ENCODE measurements at places on chromosomes 1 and 21.

DNA sequence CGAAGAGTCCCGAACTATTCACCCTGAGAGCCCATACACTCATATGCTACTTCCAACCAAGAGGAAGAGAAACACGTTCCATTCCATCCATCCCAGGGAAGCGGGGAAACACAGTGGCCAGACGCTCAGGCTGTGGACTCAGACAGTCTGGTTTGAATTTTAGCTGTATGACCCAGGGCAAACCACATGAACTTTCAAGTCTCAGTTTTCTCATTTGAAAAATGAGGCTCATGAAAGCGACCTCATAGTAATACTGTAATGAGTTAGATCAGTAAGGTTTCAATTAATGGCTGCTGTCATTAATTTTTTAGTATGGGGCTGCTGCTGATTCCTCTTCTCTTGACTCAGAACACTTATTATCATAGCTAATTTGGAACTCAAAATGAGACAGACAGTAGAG is 1.5 kb downstream of the FCRL4 start:
- no peak for DNase-seq

DNA sequence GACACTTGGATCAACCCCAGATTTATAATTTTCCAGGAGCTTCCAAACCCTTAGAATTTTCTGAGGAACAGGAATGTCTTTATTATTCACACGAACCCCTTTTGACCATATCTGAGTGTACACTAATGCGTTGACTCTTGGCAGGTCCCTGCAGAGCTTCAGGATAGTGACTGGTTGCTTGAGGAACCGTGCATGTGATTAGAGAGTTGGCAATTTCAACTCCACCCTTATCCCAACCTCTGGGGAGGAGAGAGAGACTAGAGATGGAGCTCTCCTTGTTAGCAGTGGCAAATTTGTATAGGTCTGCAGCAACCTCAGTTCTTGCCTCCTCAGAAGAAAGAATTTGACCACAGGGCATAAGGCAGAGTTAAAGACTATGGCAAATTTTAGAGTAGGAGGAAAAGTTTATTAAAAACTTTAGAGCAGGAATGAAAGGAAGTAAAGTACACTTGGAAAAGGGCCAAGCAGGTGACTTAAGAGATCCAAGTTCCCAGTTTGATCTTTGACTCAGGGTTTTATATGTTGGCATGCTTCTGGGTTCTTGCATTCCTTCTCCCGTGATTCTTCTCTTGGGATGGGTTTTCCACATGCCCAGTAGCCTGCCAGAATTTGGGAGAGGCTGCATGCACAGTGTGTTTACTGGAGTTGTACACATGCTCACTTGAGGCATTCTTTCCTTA is 93.8 kb upstream of the ETV3 start:
- no peak for DNase-seq

GRCh38 chr1:238772322-238772721 is 614.0 kb upstream of the CHRM3 start:
- DNase-seq = no peak

- DNase-seq = no peak
These were observed 24.4 kb downstream of the KCNA2 start for GRCh38 chr1:110581682-110582145.

GRCh38 chr1:234229581-234230387 is 143.5 kb upstream of the COA6 start:
- no peak for DNase-seq

- DNase-seq = no peak
These were observed 96.6 kb downstream of the FOXD2 start for GRCh38 chr1:47534436-47534835.

GRCh38 chr1:38370716-38371504 is 324.3 kb upstream of the POU3F1 start:
- no peak for DNase-seq

DNA sequence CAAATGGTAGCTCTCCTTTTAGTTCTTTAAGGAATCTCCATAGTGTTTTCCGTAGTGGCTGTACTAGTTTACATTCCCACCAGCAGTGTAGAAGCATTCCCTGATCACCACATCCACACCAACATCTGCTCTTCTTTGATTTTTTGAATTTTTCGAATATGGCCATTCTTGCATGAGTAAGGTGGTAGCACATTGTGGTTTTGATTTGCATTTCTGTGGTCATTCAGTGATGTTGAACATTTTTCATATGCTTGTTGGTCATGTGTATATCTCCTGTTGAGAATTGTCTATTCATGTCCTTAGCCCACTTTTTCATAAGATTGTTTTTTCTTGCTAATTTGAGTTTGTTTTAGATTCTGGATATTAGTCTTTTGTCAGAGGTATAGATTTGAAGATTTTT is 84.6 kb upstream of the B3GALT2 start:
- no peak for DNase-seq

DNA sequence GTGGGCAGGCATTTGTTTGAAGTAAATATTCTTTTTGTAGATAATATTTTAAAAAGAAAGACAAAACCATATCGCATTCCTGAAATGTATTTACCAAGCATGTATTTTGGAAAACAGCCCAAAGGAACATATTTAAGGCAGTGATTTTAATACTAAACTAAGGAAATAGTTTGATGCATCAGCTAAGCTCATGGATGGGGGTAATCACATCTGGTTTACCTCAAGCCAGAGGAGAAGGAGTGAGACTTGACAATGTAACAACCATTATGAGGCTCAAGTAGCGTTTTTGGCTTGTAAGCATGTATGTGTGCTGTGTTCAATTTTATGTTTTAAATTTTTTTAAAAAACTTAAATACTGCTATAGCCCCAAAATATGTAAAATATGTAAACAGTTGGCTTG is 390.5 kb downstream of the DISC1 start:
- no peak for DNase-seq

- no peak for DNase-seq
These were observed 83.7 kb upstream of the CTTNBP2NL start for GRCh38 chr1:112312315-112312714.

- DNase-seq = no peak
These were observed 153.5 kb downstream of the PLXNA2 start for GRCh38 chr1:208090388-208091301.

DNA sequence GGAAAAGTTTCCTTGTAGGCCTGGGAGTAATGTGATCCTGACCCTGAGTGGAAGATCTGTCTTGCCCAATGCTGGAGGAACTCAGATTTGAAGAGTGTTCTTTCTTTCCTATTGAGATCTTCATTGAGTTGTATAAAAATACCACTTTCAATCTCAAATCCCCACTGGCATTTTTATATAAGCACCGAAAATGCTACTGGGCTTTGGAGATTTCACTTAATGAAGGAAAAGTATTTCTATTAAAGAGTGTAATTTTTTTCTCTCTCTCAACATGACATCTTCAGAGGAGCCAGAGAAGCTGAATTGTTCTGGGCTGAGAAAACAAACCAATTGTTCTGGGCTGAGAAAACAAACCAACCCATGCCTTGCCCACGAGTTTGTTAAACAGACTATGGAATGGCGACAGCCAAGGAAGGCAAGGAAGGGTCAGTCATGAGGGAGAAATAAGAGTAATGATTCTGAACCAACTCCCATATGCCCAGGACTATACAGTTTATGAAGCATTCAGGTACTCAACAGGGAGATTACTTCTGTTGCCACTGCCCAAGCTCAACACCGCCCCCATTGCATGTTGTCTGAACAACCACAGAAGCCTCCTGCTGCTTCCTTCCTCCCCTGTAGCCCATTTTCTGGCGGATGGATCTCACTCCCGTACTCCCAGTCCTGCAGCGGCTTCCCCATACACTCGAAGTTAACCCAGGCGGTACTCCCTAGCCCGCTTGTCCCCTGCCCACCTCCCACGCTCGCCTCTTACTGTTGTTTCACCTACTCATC is 103.2 kb downstream of the BEND5 start:
- no peak for DNase-seq

- DNase-seq = no peak
These were observed 16.4 kb downstream of the HTR1D start for GRCh38 chr1:23200883-23201282.

- DNase-seq = no peak
These were observed 13.9 kb downstream of the PALMD start for GRCh38 chr1:99659755-99660210.

DNA sequence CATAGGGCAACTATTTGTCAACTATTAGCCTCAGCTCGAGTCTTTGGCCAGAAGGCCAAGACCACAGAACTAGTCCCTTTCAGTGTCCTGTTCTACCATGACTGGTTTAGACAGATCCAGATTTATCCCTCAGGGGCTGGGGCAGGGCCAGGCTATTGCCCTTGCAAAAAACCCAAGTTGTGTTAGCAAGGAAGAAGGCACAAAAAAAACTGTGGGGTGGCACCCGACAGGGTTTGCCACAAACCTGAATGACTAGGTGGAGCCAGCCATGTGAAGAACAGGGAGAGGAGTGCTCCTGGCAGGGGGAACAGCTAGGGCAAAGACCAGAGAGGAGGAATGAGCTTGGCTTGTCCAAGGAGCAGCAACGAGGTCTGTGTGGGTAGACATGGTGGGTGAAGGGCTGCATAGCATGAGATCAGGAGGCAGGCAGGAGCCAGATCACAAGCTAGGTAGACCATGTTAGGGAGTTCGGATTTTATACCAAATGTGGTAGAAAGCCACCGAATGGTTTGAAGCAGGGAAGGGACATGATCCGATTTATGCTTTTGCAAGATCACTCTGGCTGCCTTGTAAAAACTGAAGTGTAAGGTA is 4.3 kb downstream of the DCST1 start:
- DNase-seq = no peak

DNA sequence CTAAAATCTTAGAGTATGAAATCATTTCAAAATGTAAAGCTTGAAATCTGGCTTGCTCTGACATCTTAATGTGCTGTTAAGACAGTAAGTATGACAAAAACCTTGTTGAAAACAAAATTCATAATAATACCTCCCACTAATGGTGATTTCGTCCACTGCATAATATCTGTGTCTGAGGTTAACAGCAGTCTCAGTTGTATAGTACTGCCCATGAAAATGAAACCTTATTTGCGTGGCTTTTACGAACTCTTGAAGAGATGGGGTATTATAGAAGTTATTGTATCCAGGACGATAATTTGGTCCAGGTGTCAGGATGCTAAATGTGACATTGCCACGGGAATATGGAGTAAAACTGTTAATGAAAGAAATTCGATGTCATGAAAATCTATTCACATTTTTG is 99.9 kb downstream of the USH2A start:
- DNase-seq = no peak

GRCh38 chr21:31897311-31897710 is 24.5 kb downstream of the HUNK start:
- DNase-seq = no peak

GRCh38 chr1:225635649-225636048 is 17.3 kb downstream of the ENAH start:
- DNase-seq = no peak

DNA sequence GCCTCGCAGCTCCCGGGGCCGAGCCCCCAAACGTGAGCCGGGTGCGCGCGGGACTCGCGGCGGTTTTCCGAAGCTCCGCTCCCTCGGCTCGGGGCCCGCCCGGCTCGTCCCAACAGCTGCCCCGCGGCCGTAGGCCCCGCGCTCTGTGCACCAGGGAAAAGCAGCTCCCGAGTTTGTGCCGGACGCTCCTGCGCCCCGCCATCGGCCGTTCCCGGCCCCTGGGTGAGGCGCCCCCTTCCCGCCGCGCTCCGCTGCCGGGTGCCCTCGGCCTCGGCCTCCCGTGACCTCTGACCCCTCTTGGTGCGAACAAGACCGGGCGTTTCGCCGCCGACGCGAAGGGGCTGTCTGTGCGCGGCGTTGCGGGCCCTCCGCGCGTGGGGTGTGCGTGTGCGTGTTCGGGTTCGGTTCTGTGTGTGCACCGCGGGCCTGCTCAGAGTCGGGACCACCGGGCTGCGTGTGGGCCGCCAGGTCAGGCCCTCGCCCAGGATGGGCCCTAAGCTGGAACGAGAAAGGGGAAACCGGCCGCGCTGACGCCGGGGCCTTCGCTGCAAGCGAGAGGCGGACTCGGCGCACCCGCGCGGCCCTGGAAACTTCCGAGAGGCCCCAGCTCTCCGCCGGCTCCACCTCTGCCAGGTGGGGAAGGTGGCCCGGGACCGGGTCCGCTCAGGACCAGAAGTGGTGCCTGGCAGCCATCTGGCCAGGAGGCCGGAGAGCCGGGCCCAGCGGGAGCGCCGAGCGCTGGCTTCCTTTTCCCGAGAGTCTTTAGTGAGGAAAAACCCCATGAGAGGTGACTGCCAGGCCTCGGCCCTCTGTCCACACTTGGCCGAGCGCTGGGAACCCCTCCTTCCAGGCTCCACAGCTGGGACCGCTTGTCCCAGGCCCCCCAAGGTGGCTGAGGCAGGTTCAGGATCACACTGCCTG is 1.9 kb downstream of the PRDM16 start:
- no peak for DNase-seq

DNA sequence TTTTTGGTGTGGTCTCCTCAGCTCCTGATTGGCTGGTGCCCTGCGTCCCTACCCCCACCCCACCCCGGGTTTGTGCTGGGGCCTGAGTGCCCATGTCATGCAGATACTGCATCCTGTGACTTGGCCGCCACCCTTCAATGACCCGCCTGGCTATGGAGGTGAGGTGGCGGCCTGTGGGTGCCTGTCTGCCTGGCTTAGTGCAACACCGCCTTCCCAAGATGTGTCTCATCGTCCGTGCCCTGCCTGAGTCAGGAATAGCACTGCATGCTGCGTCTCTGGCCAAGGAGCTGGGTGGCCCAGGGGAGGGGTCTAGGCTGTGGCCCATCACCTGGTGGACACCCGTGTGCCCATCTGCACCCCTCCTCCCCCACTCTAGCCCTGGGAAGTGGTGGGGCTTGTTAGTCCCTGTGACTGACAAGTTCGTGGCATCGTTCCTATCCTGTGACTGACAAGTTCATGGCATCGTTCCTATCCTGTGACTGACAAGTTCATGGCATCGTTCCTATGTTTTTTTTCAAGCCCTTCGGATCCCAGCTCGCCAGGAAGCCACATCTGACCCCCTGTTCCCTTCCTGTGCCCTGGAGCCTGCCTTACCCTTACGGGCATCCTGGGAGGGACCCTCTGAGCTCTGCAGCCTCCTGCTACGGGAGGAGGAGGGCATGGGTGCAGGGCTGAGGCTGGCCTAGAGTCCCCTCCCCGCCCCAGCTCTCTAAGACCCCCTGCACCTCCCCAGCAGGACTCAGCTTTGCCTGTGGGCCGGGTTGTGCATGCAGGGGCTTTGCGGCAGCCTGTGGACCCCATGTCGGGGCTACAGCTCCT is 7.5 kb downstream of the SLX9 start:
- DNase-seq = no peak

DNA sequence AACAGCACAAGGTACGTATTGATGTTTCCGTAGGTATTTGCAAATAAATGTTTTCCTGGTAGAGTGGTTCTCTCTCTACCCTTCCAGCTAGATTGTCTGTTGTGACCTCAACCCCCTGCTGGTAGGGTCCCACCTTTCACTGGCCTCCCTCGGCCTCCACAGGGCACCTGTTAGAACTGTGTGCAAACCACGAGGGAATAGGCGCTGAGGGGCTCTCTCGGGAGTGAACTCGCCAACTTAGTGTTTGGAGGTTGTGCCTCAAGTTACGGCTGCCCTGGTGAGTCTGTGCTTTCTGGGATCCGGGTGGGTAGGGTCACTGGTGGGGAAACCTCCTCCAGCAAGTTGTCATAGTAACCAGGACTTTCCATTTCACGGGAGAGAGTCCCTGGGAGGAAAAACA is 204.7 kb upstream of the EDN2 start:
- no peak for DNase-seq

- DNase-seq = no peak
These were observed 8.8 kb downstream of the ATP5IF1 start for GRCh38 chr1:28244549-28245251.

GRCh38 chr1:48089356-48089891 is 92.2 kb upstream of the TRABD2B start:
- no peak for DNase-seq

Measured in CD4-positive, alpha-beta T cell treated with Interleukin-17A for 4 hours (primary cell).